ENCODE measurements at places on chromosomes 4 and X.
A peak's percentile ranks its signal among the peaks of the same experiment; 100 is the strongest.

- no peak for DNase-seq
These were observed 841.9 kb downstream of the TRAM1L1 start for GRCh38 chr4:116243431-116243830.

DNA sequence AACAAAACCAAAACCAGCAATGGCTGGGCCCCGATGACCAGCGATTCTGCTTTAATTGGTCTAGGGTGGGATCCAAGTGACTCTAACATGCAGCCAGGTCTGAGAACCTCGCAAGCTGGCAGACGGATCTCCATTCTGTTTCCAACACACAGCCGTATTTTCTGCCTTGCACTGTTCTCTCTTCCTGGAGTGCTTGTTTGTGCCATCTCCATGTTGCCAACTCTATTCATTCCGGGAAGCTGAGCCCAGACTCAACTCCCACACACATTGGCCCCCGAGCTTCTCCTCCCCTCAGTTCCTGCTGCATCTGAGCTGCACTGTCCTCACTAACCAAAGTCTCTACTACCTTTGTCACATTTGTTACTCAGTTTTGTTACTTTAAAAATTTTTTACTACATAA is 35.6 kb downstream of the GEMIN8 start:
- no peak for DNase-seq

GRCh38 chrX:3651277-3651676 is 62.2 kb downstream of the PRKX start:
- DNase-seq = no peak

- DNase-seq = no peak
These were observed 237.3 kb downstream of the NR3C2 start for GRCh38 chr4:148204892-148205291.

DNA sequence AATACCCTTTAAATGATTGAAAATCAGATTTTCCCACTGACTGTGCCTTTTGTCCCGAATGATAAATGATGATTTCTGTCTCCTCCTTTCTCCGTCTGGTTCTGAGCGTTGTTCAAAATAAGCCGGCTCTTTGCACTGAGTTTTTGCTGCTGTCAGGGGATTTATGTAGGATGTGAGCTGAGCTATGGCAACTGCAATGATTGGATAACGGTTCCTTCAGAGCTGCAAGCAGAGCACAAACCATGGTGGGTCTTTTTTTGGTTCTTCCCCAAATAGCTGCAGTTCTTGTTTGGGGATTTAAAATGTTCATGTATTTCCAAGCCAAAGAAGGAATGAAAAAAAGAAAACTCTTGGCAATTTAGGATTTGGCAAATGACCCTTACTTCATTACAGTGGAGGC is 124.5 kb upstream of the CASK start:
- no peak for DNase-seq

GRCh38 chr4:168710353-168710946 is 213.6 kb downstream of the PALLD start:
- DNase-seq = no peak

DNA sequence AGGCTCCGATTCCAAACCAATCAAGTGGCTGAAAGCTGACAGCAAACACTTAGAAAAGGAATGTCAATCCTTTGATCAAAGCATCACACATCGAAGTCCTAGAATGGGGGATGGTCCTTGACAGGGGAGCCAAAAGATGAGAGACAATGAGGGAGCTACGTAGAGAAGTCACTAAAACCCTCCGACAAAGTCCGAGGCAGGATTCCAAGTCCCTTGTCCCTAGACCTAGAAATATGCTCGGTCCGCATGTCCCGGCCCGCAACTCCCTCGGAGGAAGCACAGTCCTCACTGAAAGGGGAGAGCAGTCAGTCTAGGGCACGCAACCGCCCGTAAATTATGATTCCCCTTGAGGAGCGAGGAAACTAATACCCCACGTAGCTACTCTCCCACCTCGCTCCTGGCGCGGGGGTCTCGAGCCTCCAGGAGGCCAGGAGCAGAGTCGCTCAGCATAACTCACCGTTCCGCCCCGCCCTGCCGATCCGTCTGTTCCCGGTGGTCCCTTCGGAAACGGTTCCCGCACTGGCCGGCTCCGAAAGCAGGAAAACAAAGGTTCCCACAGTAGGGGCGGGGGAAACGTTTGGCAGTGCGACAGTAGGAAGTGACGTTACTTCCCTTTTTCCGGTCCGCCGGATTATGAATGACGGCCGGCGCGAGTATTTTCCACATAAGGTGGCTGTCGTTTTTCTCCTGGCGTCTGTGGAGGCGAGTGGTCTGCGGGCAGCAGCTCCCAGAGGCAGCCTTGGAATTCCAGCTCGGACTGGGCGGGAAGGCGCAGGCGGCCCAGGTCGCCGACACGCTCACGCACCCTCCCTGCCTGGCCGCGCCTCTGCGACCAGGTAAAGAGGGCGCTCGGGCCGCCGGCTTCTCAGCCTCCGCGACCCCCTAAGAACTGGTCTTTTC is at the start of the genes GSTCD and INTS12:
TSS of gene GSTCD (plus strand) at position 604 of the 900 bp plus-strand sequence. CDS start 8,830 bp downstream, outside the sequence.
TSS of gene INTS12 (minus strand) at position 509 of the 900 bp plus-strand sequence. CDS start 8,684 bp downstream, outside the sequence.
- DNase-seq = peak; percentile 94

DNA sequence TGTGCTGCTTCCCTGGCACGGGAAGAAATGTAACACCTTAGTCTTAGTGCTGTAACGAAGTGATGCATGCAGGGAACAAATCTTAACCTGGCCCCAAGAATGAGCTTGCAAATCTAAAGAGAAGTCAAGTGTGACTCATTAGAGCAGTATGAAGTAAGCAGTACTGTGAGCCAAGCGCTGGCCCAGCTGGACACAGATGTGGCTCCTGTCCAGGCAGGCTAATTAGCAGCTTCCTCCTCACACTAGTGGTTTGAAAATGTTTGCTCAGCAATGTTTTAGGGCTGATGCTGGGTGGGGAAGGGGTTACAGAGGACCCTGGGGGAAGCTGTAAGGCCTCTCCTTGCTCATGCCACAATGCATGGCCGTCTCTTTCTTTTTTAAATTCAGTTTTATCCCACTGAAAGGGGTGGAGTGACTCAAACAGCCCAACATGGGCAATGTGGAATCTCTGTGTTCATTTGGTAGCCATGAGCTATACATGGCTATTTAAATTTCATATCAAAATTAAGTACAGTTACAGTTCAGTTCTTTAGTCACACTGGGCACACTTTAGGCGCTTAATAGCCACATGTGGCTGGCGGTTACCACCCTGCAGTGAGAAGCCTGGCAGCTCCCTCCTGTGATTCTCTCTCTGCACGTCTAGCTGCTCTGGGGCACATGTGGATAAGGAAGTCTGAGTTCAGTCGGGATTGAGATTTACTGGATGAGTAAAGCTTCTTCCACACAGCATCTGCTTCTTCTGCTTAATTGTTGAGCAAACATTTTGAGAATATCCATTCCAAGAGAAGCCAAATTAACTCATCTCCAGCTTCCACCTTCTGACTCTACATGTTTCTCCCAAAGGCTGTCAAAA is 48.8 kb downstream of the MAP7D2 start:
- peak; percentile 76 for DNase-seq

- peak; percentile 78 for DNase-seq
These were observed 674 bp downstream of the SEC24B start for GRCh38 chr4:109434007-109434971.

- no peak for DNase-seq
These were observed 54.6 kb upstream of the MAP3K15 start for GRCh38 chrX:19569930-19570329.

DNA sequence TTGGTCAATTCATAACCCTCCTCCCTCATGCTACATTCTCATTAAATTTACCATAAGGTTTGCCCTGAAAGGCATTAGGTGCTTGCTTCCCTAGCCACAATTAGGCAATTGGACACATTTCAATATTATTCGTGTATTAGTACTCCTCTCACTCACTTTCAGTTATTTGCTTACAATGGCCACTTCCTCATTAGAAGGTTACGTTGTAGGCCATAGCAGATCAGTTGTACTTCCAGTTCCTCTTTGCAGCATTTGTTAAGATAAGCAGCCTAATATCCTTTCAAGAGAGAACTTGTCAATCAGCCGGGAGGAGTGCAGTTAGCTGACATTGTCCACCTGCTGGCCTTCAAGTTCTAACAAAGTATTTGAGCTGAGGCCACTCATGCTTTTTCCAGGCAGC is 1017.2 kb downstream of the PCDH7 start:
- DNase-seq = no peak

Data from upper lobe of right lung (tissue), 1 donor.